ENCODE measurements at places on chromosomes 5 and 9.

- no peak for DNase-seq
These were observed 364.2 kb downstream of the TMEM232 start for GRCh38 chr5:110362261-110362660.

- no peak for DNase-seq
These were observed 1203.4 kb downstream of the MAT2B start for GRCh38 chr5:164708831-164709230.

DNA sequence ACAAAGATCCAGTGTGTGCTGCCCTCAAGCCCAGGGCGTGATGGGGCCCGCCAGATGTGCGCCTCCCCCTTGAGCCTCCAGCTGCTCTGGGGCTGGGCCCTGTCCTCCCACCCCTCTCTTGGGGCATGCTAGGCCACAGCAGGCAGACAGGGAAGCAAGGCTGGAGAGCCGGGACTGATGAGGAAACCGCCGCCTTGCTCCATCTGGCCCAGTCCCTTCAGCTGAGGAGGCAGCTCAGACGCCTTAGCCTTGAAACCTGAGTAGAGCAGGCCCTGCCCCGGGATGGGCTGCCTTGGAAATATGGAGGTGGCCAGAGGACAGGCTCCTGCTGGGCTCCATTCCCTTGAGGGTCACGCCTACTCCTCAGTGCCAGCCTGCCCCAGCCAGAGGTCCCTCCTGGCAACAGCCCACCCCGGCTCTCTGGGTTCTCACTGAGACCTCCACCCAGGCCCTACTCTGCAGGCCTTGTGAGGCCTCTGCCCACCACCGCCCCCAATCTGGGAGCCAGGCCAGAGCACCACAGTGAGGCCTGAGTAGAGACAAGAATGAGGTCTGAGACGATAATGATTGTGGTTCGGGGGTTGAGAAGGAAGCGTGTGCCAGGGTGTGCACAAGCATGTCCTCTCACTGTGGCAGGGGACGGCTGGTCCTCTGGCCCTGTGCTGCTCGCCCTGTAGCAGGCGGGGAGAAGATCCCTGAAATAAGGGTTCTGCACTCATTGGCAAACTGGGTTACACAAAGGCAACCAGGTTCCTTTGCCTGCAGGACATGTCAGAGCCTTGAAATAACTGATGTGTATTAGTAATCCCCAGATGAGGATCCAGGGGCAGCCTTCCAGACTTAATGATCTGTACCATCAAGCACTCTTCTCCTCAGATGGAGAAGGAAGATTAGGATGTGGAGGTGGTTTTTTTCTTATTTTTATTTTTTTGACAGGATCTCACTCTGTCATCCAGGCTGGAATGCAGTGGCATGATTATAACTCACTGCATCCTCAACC lies 30.9 kb downstream of the CXXC5 start:
- DNase-seq = no peak

DNA sequence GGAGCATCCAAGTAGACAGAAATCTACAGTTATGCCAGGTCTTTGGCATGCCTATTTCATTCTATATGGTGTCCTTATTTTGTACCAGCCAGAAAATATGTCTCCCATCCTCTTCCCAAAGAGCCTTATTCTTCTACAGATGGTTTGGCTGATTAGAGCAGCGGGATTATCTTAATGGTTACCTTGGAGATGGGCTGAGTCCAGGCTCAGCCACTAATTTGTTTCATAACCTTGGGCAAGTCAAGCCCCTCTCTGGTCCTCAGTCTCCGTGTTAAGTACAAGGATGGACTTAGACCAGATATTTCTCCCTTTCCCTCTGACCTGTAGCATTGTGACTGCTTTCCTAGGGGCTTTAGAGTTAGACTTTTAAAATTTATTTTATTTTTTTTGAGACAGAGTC lies 11.1 kb upstream of the GLE1 start:
- DNase-seq = no peak

GRCh38 chr5:80255431-80255810 lies 427 bp downstream of the SERINC5 start:
- no peak for DNase-seq

GRCh38 chr9:138011951-138012500 lies 134.4 kb downstream of the CACNA1B start:
- no peak for DNase-seq

- DNase-seq = no peak
These were observed 13.1 kb upstream of the IGFBPL1 start for GRCh38 chr9:38437193-38437823.

DNA sequence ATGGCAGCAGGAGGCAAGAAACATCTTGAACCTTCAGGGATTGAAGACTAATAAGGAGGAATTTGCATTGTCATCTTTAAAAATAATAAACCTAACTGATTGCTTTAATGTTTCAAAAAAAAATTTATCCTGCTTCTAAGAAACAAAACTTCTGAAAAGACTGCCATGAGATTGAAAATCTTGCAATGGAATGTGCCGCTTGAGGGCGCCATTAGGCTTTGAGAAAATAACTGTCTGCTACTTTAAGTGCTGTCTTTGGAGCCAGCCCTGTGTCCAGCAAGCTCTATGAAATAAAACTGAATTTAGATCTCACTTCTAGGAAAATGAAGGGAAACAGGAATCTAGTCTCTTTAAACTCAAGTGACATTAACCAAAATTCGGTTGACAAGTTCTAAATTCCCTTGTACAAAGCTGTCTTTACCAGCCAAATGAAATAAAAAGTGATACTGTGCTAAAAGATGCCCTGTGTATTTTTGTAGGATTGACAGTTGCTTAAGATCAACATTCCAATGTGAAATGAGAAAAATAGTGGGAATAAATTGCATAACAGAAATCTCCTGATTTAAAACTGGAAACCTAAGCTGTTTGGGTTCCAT lies 79.4 kb downstream of the ESM1 start:
- DNase-seq = no peak
